CD4-positive, alpha-beta T cell treated with Interleukin-15 for 1 hour (primary cell): ENCODE measurements at places on chromosomes 7 and 10.

- DNase-seq, result no peak
Observed at GRCh38 chr10:64148607-64149006, 627.4 kb downstream of the REEP3 start.

DNA sequence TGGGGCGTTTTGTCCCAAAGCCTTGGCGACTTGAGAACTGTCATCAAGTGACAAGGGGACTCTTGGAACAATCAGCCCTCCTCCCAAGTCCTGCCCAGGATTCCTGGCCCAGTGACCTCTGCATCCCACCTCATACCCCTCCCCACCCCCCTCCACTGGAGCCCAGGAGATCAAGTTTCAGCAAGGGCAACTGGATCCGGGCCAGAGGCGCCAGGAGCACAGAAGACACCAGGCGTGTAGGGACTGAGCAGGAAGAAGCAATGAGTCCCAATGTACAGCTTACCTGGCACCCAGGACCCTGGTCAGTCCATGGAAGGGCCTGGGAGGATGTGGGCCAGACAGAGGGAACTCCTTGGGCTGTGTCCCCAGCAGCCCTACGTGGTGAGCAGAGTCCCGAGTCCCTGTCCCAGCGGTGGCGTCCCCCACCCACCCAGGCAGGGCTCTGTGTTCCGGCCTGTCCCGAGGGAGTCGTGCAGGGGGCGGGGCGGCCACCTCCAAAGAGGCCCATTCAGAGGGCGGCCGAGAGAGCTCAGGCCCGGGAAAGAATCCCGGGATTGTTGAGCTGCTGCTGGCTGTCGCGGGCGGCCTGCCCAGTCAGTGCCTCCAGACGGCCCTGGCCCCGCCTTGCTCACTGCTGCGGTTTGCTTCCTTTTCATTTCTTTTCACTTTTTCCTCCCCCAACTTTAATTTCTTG lies 254.1 kb downstream of the TNS3 start:
- no peak for DNase-seq

GRCh38 chr7:47100817-47101435 lies 481.0 kb downstream of the TNS3 start:
- DNase-seq, result no peak

- peak; percentile 54 for DNase-seq
Observed at GRCh38 chr10:62818426-62819011, 2.4 kb upstream of the EGR2 start.

GRCh38 chr7:21946222-21946709 lies 567 bp upstream of the CDCA7L start:
- DNase-seq, result no peak

DNA sequence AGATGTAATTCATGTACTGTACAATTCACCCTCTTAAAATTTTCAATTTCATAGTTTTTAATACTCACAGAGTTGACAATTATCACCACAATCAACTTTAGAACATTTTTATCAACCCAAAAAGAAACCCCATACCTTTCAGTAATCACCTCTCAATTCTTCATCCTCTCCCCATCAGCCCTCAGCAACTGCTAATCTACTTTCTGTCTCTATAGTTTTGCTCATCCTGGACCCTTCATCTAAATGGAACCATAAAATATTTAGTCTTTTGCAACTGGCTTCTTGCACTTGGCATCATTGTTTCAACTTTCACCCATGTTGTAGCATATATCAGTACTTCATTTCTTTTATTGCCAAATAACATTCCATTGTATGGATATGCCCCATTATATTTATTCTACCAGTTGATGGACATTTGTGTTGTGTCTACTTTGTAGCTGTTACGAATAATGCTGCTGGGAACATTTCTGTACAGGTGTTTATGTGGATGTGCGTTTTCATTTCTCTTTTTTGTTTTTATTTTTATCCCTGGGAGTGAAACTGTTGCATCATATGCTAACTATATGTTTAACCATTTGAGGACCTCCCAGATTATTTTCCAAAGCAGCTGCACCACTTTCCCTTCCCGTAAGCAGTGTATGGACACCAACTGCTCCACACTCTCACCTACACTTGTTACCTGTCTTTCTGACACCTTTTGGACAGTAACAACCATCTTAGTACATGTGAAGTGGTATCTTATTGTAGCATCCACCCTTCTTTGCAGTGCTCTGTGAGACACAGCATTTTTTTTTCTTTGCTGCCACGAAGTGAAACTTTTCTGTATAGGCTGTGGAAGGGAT lies 65.4 kb upstream of the APBB1IP start:
- no peak for DNase-seq

DNA sequence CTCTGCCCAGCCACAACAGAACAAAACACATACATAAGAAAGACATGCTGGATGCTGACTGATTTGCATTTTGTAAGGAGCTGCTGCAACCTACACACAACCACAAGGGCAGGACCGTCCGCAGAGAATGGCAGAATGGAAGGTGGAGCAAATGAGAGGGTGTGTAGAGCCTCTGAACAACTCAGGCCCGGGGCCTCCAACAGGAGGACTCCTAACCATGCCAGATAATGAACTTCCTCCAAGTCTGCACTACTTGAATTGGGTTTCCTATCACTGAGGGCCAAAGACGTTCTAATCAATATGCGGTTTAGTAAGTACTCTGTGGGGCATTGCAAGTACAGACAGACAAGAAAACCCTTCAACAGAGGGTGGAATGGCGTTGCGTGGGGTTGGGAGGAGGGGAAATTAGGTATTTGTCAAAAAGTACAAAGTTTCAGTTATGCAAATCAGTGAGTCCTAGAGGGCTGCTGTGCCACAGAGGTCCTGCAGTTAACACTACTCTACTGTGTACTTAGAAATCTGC lies 14.6 kb downstream of the VOPP1 start:
- DNase-seq, result no peak

DNA sequence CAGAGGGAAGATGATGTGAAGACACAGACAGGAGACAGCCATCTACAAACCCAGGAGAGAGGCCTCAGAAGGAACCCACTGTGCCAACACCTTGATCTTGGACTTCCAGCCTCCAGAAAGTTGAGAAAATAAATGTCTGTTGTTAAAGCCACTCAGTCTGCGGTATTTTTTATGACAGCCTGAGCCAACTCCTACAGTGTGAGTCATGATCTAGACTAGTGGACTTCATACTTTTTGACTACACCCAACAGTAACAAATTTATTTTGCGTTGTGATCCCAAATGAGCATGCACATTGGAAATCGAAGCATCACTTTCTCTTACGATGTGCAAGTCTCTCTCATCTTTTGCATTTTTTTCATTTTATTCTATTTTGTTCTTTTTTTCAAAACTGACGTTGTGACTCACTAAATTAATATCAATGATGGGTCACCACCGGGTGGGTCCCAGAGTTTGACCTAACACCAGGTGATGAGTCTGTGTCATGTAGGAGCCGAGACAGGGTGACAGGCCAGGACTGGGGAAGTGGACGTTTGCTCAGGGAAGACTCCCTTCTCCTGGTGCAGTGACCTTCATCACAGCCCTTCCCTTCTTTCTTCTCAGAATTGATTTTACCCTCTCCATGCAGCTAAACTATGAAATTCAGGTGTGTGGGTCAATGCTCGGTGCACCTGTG lies 28.9 kb downstream of the PHYH start:
- no peak for DNase-seq

DNA sequence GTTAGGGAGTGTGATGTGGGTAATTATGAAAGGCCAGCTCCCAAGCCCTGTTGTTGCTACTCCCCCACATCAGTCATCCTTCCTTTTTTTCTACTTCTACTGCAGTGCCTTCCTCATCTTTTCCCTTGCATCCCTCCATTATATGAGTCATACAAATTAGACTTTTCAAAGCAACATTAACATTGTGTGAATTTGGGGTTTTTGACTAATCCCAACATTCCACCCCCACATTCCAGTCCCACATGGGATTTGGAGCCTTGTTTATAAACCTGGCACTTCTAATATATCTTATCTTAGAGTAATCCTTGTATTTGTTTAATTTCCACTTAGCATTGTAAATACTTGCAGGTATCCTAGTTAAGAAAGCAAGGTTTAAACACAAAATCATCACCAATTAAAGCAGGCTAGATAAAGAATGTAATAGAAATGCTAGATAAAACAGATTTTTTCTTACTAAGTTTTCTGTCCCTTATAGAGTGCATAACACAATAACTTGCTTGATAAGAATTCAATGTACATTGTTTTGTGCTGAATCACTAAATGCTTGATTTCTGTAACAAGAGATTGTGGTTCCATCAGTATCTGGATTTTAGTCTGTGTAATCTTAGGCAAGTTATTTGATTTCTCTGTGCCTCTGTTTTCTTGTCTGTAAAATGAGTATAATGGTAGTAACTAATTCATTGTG lies 165.8 kb downstream of the CFTR start:
- DNase-seq, result no peak

DNA sequence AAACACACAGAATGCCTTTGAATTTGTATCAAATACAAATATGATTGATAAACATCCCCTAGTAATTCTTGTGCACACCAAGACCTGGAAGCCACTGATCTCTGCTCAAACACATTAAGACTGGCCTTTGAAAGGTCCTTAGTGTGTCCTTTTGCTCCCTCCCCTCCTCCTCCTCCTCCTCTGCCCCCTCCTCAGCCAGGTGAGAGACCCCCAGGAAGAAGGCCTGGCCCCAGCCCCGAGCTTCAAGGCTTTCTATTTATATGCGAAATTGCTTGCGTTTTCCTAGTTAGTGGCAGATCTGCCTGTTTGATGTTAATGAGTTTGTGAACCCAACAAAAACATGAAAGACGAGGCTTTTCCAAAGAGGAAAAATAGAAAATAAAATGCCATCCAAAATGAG lies 63.6 kb upstream of the TCF7L2 start:
- DNase-seq, result no peak

- DNase-seq, result no peak
Observed at GRCh38 chr10:52322936-52323335, 8.9 kb downstream of the DKK1 start.

GRCh38 chr7:22457471-22457870 lies 42.5 kb downstream of the STEAP1B start:
- DNase-seq, result no peak

DNA sequence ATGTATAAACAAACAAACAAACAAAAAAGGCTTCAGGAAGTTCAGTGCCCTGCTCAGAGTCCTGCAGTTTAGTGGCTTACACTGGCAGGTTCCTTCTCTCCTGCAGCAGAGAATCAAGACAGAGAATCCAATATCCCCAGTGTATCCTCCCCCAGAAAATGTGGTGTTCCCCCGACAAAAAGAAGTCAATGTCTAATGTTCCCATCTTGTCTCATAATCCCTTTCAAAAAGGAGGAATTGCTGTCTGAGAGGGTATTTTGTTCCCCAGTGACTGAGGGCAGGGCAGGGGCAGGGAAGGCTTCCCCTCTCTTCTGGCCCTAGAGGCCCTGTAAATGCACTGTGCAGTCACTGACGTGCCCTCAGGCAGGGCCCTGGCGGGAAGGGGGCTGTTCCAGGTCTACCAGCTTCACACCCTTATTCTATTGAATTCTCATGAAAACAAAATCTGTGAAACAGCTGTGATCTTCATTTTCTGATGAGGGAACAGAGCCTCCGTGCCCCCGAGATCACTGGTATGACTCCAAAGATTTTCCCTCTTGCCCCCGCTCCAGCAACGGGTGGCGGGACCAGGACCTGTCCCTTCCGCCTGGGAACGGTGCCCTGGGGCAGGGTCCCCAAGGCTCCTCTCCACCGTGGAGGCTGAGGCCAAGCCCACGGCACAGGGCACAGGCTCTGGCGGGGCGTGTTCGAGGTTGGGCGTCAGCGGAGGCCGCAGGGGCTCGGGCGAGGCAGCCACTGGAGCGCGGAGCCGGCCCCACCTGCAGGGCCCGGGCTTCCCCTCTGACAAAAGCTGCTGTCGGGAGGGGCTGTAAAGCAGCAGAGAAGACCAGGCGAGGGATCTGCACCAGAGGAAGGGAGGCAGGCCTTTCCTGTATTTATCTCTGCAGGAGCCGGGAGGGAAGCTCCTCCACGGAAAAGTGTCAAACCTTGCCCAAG lies 13.4 kb upstream of the WDFY4 start:
- DNase-seq, result peak; percentile 85

- peak; percentile 12 for DNase-seq
Observed at GRCh38 chr7:1846331-1847065, 176.4 kb downstream of the ELFN1 start.

GRCh38 chr10:35563261-35563891 lies 41.8 kb upstream of the GJD4 start:
- peak; percentile 30 for DNase-seq

DNA sequence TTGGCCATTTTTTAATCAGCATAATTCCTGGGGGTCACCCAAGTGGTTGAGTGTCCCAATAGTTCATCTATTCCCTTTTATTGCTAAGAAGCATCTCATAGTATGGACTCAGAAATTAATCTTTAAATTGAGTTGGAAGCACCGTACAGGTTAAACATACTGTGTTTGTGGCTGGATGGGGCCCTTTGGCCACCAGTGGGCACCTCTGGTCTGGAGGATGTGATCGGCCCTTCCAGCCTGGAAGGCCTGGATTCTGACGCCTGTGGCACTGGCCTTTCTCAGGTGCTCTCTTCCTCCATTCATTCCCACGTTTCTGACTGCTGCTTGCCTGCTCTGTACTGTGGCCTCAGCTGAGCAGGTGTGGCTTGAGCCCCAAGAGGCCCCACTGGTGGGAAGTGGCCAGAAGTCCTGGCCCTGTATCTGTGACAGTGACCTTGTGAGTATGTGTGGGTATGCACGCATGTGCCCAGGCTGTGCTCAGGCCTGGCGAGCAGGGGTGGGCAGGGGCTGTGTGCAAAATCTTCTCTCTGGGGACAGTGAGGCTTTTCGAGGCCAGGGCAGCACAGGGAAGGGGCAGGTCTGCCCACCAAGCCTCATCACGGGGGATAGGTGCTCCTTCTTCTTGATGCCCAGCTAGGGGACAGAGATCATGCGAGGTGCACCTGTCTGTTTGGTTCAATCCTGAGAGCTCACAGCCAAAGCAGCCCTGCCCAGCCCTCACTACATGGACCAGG lies 30.1 kb downstream of the LDB3 start:
- DNase-seq, result no peak
